Epithelial cell of prostate (primary cell): ENCODE measurements at places on chromosomes 2 and 18.

GRCh38 chr2:188517549-188518215 lies 226.0 kb downstream of the GULP1 start:
- DNase-seq, result no peak

- no peak for DNase-seq
These were observed 236.9 kb downstream of the AGPS start for GRCh38 chr2:177629357-177630024.

DNA sequence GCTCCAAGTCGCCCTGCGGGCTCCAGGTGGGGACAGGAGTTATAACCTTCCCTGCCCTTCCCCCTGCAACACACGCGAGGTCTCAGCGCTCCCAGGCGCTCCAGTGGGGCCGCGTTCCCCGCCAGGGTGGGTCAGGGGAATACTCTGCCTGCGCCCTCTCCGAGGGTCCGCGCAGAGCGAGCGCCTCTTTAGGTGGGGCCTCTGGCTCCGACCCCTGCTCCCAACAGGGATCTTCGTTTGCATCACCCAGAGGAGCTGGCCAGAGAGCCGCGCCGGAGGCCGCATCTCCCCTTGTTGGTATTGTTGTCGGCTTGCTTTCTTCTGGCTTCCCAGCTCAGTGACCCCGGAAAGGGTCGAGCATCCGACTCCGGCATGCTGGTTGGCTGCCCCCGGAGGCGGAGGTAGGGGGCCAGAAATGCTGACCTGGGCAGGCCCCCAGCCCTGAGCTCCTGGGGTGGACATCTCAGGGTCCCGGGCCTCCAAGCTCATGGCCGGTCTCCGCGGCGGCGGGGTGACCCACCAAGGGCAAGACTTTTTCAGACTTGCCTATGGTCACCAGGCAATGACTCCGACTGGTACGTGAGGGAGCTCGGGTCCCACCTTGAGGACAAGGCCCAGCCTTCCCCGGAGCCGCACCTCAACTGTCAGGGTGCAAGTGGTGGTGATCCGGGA lies 11.2 kb upstream of the EN1 start:
- DNase-seq, result no peak

- DNase-seq, result peak; percentile 40
These were observed 59.7 kb downstream of the EXOC6B start for GRCh38 chr2:72765997-72766609.

DNA sequence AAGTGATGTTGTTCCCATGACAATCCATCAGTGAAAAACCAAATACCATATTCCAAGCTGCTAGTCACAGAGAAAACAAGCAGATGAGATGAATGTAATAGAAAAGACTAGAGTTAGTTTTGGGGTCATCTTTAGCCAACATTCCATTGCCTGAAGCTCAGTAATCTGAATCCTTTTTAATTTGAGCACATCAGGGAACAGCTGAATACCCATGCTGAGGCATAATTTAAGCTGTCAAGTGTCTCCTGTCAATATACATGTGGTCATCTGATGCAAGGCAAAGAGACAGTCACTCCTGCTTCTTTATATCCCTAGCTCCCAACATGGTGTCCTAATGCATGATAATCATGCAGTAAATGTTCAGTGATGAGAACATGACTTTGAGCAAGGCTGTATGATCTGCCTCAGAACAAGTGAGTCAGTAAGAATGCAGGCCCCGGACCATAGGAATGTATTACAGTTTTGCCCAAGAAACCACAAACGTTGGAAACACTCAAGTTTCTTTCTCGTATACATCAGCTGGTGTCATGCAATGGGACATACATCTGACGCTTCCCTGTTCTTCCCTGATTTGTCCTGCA lies 48.0 kb downstream of the CDK15 start:
- peak; percentile 87 for DNase-seq

GRCh38 chr2:215811409-215812345 lies 201.7 kb downstream of the MREG start:
- DNase-seq, result no peak

DNA sequence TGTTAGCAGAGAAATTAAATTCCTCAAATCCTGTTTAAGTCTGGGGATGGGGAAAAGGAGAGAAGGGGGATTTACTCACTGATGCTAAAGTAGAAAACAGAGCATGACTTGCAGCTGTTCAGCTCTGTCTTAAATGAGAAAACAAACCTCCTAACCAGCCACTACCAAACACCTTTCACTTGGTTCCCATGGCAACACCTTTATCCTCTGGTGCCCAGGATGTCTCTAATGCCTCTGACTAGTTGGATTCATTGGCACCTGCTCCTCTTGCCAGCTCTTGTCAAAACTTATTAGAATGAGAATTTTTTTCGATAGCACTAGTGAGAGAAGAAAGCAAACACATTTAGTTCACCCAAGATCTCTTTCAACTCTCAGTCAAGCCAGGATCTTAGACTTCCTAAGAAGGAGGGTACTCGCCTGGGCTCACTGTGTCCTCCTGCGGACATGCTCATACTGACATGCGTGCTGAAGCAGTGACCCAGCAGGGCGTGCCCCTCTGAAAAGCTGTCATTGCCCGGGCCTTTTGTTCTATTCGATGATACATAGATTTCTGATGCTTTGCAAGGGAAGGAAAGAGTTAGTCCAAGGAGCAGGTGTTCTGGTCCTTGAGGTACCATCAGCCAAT lies 656.0 kb upstream of the CELF4 start:
- no peak for DNase-seq

DNA sequence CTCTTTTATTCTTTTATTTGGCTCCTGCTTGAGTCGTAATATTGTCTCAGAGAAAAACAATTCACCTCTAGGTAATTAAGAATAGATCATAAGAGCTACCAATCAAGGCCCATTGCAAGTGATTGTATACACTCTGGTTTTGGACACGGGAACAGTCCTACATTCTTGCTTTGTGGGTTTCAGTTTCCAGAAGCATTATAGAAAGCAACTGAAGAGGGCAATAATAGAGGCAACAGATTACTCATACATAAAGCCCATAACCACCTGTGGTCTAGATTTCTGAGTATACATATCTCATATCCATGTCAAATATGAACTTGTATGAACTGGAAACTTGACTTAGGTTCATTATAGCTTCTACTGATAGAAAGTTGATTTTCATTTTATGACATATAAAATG lies 65.4 kb downstream of the DIS3L2 start:
- DNase-seq, result no peak

GRCh38 chr2:53939656-53940055 lies 31.1 kb downstream of the PSME4 start:
- DNase-seq, result no peak

- DNase-seq, result no peak
These were observed 135.0 kb downstream of the INHBB start for GRCh38 chr2:120480903-120481445.

GRCh38 chr2:74821177-74822126 lies 12.5 kb upstream of the HK2 start:
- DNase-seq, result no peak

DNA sequence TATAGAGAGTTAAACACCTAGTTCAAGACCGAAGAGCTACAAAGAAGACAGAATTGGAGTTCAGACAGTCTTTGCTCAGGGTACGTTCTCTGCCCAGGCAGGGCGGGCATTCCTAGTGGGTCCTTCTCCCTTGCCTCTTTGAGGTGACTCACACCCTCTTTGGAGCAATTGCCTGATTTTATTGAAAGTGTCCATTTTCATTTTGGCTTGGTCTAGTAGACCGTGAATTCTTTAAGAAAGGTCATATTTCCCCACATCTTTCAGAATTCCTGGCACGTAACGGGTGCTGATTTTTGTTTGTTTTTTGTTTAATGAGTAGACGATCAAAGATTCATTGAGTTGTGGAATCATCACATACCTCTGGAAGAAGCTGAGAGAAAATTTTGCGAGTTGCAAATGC lies 871.5 kb downstream of the RNF144A start:
- no peak for DNase-seq

DNA sequence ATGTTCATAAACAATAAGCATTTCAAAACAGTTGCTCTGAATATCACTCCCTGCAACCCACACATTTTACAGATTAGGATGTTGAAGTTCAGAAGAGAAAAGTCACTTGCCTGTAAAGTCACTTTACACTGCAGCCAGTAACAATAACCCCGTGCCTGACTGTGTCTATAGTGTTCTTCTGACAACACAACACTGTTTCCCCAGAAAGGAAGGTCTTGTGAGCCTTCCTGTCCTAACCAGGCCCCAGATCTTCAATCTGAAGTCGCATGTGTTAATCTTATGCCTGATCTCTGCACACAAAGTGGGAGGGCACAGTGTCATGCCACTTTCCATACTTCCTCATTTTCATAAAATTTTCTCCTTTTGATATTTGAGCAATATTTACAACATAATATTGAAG lies 120.2 kb downstream of the FEZ2 start:
- no peak for DNase-seq

GRCh38 chr2:201126308-201127151 lies 10.6 kb downstream of the CFLAR start:
- no peak for DNase-seq

DNA sequence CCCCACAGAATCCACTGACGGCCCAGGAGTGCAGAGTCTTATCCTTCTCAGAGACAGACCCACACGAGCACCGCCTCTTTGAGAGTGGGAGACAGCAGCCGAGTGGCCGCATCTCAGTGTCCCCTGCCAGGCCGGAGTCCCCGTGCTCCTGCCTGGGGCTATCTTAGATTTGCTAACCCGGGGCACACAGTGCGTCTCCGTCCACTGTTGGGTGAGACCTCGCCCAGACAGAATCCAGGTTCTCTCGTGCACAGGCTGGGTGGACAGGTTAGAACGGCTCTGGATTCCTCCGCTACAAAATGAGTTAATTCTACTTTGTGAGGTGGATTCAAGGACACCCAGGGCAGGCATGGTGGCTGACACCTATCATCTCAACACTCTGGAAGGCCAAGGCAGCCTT lies 88.3 kb downstream of the ZNF516 start:
- no peak for DNase-seq

DNA sequence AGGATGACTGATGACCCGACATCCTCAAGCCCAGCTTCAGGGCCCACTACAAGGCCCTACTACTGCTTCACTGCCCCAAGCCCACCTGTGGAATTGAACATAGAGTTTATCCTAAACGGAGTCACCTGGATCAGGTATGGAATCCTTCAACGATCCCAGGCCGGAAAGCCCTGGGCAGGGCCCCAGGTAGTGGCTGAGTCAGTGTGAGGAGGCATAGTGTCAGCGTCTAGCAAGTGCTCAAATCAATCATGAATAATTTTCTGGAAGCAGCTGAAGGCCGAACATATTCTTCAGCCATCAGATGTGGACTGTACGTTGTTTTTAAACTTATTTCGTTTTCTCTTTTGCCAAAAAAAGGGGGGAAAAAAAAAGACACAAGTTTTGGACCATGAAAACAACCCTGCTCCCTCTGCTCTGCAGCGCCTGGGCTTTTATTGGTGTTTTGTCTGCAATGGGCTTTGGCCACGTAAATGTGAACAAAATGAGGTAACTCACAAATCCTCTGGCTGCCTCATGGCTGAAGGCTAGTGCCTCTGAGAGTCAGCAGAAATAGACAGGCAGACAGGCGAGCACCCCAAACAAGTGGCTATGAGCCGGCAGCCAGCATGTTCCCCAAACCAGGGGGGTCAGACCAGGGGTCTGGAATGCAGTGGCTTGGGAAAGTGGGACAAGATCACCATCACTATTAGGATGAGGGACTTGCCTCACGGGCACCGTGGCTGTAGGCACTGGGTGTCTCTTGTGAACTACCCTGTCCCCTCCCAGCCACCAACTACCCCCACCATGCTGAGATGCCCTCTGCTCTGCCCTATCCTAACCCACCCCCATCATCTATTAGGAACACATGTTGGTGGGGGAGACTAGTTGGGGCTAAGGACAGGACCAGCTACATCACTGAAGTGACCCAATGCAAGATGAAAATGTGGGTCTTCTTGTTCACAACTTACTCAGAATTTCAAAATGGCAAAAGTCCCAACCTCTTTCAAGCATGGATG lies 51.4 kb downstream of the TTC32 start:
- no peak for DNase-seq

- DNase-seq, result no peak
These were observed 46.9 kb upstream of the TAF1B start for GRCh38 chr2:9796056-9797010.

DNA sequence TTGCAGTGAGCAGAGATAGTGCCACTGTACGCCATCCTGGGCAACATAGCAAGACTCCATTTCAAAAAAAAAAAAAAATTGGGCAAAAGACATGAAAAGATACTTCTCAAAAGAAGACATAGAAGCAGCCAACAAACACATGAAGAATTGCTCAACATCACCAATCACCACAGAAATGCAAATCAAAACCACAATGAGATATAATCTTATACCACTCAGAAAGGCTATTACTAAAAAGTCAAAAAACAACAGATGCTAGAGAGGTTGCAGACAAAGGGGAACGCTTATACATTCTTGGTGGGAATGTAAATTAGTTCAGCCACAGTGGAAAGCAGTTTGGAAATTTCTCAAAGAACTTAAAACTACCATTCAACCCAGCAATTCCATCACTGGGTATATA lies 43.1 kb upstream of the CHAC2 start:
- no peak for DNase-seq

DNA sequence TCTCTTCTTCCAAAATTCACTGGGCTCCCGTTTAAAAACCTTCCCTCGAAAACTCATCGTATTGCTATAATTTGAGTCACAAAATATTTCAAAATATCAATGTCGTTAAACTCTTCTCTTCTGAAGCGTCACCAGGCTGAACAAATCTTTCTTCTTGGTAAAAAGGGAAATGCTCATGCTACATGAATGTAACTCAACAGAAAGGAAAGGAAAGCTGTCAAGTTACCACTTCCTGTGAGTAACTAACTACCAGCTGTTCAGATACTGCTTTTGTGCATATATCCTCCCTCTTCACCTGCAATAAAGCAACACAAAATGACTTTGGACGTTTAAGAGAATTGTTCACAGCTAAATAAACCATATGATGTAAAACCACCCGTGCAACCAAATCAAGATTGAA lies 95.4 kb downstream of the DOCK10 start:
- DNase-seq, result no peak

DNA sequence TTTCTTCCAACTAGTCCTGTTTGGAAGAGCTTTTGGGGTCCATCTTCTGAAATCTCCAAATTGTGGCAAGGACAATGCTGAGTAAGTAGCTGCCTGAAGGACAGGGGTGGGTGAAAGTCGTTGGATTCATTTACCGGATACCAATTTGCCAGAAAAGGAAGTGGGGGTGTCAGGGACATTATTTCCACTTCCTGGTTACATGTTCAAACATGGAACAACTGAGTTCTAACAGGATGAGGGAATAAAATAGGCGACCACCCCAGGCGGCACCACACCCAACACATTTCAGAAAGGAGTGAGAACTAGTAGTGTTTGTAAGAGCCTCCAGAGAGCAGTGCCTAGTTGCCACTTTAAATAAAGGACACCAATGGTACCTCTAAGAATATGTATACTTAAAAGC lies 158.6 kb upstream of the SERTAD2 start:
- DNase-seq, result no peak

- no peak for DNase-seq
These were observed 22.5 kb downstream of the SNTG2 start for GRCh38 chr2:973129-973528.

DNA sequence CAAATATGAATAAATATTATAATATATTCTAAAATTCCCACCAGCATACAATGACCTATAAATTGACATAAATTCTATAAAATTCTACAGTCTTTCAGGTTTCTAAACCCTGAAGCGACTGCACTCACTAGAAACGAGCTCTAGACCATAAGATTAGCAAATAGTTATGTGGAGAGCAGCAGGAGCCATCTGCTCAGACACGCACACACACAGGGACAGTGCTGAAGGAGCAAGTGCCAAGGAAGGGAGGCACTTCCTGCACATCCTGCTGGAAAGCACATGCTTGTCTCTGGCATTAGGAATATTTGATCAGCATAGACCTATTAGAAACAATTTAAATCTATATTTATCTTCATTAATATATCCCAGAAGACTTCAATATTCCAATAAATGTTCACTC lies 713.9 kb upstream of the CDH2 start:
- no peak for DNase-seq

- no peak for DNase-seq
These were observed 30.1 kb downstream of the SLC8A1 start for GRCh38 chr2:40421631-40422297.
